ENCODE measurements at places on chromosomes 5 and 9. TPM values are rescaled to one million over a fixed set of nuclear protein-coding genes. Genes with fewer than 3 reads are reported as not detected.
A peak's percentile ranks its signal among the peaks of the same experiment; 100 is the strongest.

- DNase-seq: no peak
Observed at GRCh38 chr5:168176941-168177340, 114.5 kb upstream of the WWC1 start.

DNA sequence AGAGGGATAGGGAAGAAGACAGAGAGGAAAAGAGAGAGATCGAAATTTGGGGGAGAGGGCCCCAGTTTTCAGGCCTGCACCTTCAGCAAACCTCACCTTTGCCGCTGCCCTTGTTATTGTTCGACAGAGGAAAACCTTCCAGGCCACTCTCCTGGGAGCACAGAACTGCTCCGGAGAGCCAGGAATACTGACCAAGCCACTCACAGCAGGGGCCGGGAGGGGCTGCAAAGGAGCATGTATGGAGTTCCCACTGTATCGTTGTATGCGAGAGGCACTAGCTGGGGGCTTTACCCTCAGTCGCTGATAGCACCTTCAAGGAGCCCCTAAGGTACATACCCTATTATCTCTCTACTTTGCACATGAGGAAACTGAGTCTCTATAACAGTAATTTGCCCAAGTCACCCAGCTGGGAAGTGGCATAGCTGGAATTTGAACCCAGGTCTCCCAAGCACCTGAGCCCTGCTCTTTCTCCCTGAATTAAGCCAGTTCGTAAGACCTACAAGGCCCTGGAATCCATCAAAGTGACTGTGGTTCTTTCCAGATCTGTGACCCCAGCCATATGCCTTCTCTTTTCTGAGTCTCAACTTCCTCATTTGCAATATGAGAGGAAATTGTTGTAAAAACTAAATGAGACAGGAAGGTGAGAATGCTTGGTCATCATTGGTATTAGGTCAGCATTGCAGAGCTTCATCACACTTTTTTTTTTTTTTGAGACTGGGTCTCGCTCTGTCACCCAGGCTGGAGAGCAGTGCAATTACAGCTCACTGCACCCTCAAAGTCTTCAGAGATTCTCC is 21.0 kb upstream of the FOXE1 start:
- no peak for DNase-seq

MARVELD2 gene
- 0.81 TPM for total RNA-seq

DNA sequence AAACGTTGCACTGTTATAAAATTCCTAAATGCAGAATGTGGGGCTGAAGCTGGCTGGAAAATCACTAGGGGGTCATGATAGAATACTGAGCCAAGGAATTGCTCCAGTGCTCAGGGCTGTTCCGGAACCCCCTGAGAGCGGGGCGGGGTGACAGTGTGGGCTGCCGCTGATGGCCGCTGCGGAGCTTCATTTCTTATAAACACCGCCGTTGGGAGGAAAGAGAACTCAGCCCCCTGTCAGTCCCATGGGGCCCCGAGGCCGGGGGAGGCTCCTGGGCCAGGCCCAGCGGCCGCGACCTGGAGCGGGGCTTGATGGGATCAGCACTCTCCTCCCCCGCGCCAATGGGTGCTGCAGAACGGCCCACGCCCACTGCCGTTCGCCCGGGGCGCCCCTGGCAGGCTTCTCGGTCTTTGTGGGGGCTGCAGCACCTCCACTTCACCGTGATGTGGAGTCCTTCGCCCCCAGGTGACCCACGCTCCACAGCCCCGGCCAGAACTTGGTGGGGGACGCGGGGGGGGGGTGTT is 5.2 kb upstream of the IRF1 start:
- peak; percentile 69 for DNase-seq

SLC34A3 gene
- total RNA-seq: not detected

DNA sequence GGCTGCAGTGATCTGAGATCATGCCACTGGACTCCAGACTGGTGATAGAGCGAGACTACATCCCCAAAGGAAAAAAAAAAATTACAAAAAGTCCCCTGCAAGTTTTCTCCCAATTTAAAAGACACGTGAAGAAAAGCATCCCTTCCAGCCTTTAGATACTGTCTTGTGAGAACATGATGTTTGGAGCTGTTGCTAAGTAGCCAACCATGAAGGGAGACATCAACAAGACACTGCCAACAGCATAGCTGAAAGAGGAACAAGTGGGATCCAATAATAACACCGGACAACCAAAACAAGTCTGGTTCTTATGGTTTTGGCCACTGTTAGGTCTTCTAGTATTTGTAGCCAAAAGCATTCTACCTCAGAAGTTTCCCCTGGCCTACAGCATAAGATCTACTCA is 118.9 kb upstream of the CCDC180 start:
- DNase-seq: no peak

SH2D3C gene
- total RNA-seq: 13.1 TPM

- DNase-seq: no peak
Observed at GRCh38 chr5:71829206-71829605, 110.1 kb downstream of the CARTPT start.

DNA sequence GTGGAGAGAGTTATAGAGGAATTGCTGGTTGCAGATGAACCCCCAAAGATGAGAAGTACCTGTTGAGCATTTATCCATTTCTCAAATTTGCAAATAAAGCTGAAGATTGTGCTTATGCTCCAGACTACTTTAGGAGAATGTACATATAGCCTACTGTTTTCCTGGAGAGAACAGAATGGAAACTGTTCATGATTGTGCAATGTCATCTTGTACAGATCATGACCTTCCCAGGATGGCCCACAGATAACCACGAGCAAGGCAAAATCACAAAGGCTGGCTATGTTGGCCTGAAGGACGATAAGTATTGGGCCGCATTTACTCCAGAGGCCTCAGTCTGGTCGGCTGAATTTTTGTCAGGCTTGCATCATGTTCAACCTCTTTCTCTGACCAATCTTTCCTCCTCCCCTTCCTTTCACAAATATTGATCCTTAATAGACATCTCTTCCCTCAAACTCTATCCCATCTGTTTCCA is 28.5 kb upstream of the RICTOR start:
- no peak for DNase-seq

DNA sequence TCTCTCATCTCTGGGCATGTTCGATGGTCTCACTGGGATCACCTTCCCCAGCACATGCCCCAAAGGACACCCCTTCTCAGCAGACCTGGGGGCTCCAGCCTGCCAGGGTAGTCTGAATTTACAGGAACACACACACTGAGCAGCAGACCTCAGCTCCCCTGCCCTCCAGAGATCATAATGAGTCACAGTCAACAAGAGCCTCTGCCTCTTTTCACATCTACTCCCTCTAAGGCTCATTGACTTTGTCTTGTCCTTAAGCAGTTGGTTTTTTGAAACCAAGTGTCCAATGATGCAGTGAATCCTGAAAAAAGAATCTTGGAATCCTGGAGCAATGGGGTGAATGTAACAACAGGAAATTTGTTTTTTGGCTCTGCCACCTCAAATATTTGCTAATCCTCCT is 20.8 kb downstream of the GABBR2 start:
- DNase-seq: no peak
